AG04450 (cell line): ENCODE measurements at places on chromosomes 7 and 10.

DNA sequence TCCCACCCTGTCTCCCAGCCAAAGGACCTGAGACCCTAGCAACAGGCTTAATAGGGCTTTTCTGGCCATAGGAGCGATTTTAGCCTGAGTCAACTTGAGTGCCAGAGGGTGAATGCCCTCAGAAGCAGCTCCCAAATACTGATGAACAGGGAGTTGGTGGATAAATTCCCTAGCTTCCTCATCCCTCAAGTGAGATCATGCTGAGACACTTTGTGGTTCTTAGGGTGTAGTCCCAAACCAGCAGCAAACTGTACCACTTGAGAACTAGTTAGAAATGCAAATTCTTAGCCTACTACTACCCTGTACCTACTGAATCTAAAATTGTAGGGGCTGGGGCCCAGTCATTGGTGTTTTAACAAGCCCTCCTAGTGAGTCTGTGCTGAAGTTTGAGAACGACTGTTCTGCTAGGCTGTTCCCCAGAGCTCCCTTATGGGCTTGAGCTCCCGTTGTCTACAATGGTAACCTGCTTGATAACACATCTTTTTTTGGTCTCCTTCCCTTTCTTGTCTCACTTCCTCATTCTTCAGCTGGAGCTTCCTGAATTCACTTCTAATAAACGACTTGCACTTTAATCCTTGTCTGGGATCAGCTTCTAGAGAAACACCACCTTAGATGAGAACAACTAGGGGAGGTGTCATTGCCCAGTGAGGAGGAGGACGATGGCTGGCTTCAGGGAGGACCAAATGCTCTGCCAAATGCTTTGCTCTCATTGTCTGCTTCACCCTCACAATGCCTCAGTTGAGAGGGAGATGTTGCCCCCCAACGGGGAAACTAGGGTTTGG, 18.2 kb upstream of the CDH23 start:
- DNase-seq = no peak

GRCh38 chr10:8224591-8224990, 170.1 kb downstream of the GATA3 start:
- no peak for DNase-seq

GRCh38 chr7:8089036-8089780, 120.6 kb downstream of the GLCCI1 start:
- DNase-seq = no peak

DNA sequence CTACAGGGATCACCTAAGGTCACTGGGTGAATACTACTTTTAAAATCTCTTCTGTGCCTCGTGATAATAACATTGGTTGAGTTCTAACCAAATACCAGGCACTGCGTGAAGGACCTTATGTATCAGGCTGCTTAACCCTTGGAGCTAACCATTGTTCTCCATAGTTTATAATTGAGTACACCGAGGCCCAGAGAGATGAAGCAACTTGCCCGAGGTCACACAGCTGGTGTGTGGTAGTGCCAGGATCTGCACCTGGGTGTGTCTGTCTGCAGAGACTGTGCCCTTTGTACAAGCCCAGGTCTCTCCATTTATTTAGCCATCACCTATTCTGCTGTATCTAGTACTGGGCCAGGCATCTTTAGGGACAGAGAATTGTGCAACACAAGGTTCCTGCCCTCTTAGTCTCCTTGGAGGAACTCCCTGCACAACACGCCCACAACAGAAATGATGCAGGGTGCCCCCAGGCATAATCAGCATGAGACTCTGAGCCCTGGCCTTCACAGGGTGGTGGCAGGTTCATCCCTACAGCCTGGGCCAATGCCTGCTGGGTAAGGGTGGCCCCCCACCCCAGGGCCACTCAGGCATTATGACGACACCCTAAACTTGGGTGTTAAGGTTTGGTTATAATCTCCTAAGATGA, 31.5 kb downstream of the UNC5B start:
- DNase-seq = no peak

- no peak for DNase-seq
Observed at GRCh38 chr7:36161996-36162395, 8.9 kb downstream of the EEPD1 start.

DNA sequence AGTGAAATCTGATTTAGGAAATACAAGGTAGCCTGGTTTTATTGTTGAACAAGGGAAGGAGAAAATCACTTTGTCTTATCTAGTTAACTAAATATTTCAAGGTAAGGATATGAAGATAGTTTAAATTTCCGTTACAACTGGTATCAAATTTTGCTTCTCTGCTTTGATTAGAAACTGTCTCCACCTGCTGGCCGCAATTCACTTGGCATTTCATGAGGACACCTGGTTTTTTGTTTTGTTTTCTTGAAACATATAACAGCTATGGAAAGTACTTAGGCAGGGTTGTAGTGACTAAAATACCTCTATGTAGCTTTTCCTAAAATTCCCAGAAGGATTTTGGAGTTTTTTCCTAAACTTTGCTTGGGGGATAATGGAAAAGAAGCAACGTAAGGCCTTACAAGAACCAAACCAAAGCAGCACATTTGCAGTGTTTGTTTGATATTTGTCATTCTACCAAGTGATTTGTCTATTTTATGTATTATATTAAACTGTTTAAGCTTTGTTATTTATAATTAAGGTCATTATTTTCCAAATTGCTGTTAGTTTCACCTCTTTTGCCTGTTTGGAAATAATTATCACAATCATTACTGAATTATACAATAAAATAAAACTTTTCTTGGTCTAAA, 73.6 kb downstream of the AHCYL2 start:
- DNase-seq = no peak

GRCh38 chr7:46321556-46322205, 400.6 kb upstream of the IGFBP3 start:
- DNase-seq = no peak

- no peak for DNase-seq
Observed at GRCh38 chr10:7998831-7999230, 55.7 kb upstream of the GATA3 start.

DNA sequence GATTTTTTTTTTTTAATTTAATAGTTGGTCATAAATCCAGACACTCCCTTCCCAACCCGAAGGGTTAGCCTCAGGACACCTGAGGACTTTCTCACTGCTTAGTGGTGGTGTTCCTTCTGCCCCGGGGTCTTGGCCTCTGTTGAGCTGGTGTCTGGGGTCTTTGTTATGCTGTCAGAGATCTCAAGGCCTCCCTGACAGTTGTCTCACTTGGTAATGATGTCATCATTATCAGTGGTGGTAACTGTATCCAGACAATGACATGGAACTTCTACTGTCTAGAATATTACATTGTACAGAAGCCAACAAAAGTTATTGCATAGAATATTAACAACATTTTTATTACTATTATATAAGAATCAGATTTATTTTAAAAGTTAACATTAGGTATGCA, 32.9 kb downstream of the PPP2R2D start:
- no peak for DNase-seq

DNA sequence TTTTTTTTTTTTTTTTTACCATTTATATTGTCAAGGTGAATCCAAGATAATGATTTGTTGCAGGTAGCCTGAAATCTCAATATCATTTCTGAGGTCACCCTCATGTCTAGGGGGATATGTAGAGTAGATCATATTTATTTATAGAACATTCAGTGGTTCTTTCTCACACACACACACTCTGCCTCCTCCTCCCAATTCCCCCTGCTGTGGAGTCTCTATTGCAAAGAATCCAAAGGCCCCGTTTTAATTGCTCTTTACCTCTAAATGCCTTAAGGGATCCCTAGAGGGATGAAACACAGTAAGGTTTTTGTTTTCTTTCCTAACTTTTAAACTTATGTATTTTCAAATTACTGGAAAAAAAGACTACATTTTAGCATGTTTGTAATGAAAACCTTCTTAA, 170.0 kb downstream of the PRKG1 start:
- DNase-seq = no peak

GRCh38 chr10:69073736-69074364, 14.1 kb upstream of the SRGN start:
- no peak for DNase-seq

- no peak for DNase-seq
Observed at GRCh38 chr7:103240806-103241205, 56.4 kb upstream of the PMPCB start.

DNA sequence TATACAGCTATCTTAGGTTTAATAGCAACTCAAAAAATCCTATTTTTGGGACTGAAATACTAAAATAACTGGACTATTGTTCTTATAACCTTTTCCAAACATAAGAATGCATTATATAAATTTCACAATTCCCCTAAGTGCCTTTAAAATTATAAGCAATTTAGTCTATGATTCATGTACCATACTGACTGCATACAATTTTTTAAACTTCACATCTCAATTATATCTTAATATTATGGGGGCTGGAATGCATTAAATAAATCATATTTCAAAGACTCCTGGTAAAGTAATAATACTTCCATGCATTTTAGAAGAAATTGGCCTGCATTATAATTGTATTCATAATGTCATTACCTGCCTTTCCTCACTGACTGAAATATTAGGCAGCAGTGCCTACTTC, 144.6 kb downstream of the CHCHD3 start:
- no peak for DNase-seq

- no peak for DNase-seq
Observed at GRCh38 chr10:79241990-79242619, 105.2 kb upstream of the PPIF start.

DNA sequence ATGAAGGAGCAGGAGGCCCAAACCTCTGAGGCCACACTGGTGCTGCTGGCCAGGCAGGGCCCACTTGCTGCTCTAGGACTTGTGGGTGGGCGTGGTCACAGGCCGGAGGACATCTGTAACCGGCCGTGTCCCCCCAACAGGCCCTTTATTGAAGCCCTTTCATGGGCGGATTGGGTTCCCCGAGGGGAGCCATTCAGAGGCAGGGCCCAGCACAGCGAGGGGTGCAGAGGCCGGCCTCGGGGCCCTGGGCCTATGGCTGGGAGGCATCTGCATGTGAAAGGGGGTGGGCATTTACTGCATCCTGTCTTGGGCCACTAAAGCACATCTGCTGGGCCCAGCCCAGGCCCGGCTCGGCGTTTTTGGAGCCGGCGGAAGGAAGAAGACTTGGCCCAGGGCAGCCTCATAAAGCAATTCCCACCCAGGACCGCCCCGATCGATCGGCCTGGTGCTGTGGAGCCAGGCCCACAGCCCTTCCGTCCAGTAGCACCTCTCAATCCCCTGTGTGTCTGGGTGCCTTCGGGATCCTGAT, 8.4 kb downstream of the LHPP start:
- no peak for DNase-seq
